HepG2 (cell line): ENCODE measurements at places on chromosomes 7 and 10. TPM values are rescaled to one million over a fixed set of nuclear protein-coding genes. Genes with fewer than 3 reads are reported as not detected.

DNA sequence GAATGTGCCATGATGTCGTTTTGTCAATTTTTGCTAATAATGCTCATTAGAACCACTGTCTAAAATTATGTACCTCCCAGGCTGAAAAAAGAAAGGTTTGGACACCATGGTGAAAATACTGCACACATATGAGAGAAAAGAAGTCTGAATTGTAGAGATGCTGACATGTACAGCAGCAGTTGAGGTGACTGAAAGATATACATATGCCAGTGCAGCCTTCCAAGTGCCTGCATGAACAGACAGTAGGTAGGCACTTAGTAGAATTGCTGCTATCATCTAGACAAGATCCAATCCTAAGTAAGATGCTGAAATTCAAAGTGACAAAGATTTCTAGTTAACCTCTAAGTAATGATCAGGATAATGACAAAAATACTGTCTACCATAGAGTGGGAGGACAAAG is 86.9 kb downstream of the SLC13A1 start:
- DNase-seq: no peak

DNA sequence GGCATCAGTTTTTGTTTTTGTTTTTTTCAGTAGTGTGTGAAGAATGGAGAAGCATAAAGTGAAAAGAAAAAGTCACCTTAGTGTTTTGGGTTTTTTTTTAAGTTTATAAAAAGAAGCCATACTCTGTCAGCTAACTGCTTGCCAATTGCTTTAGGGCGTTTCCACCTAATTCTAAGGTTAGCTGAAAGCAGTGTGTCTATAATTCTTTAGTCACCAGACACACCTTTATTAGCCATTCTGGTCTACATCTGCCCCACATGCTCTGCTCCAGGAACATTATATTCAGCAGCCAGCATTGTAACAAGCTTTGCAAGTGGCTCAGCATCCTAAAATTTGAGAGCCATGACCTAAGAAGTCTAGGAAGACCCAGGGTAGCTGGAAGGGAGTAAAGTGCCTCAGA is 14.1 kb upstream of the SLC16A12 start:
- no peak for DNase-seq

DNA sequence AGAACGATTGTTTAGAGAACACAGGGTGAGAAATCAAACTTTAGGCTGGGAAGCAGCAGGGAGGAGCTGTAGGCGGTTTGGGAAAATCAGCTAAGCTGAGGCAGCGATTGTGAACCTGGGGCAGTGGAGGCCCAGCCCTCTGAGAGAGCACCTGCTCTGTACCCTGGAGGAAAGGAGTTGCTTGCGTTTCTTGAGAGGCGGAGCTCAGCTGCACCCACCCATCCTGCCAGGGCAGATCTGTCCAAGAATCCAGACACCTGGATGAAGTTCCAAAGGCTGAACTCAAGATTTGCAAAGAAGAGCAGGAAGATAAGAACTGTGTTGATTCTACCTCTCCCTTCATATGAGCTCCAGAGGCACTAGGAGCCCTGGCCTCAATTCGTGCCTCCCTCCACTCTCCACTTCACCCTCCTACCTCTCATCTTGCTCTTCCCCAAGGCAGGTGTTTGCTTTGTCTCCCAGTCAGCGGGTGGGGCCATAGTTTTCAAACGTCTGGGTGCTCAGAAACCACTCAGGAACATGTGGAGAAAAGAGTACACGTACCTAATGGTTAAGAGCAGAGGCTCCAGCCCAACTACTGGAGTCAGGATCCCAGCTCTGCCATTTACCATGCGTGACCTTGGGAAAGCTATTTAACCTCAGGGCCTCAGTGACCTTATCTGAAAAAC is 21.5 kb upstream of the TMEM213 start:
- no peak for DNase-seq

DNA sequence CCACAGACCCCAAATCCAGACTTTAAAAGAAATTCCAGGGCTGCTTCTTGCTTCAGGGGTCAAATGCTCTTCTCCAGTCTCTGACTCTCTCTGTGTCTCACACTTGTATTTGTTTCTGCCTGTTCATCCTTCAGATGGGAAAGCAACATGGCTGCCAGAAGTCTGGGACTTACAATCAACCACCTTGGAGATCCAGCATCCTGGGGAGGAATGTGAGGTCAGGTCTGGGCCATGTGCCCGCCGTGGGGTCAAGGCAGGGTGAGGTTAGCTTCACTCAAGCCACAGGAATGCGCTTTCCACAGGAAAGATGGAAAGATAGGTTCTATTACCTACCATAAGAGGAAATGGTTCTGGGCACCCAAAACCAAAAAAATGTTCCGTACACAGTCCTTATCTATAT is 34.3 kb upstream of the NPVF start:
- DNase-seq: no peak

DNA sequence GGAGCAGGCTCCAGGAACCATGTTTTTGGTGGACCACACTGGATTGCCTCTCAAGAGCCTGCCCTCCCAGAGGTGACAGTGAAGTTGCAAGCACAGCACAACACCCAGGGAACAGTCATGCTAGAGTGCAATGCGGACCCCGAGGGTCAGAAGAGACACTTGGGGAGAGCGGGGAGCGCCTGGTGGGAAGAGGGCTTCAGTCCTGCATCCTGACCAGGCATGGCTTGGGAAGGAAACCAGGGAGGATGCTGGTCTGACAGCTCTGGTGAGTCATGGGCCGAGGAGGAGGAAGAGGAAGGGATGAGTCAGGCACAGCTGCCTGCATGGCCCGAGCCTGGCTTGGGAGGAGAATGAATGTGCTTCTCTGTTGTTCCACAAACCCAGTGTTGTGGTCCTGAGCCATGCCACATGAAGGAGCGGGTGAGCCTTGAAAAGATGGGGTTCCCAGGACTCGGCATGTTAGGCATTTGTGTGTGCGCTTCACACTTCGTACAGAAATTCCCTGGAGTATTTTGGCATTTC is 29.5 kb upstream of the ANKRD2 start:
- DNase-seq: peak; percentile 50

- no peak for DNase-seq
Observed at GRCh38 chr10:6005856-6006395, 28.6 kb upstream of the IL15RA start.

- no peak for DNase-seq
Observed at GRCh38 chr10:31660300-31660699, 268.3 kb downstream of the ARHGAP12 start.

DNA sequence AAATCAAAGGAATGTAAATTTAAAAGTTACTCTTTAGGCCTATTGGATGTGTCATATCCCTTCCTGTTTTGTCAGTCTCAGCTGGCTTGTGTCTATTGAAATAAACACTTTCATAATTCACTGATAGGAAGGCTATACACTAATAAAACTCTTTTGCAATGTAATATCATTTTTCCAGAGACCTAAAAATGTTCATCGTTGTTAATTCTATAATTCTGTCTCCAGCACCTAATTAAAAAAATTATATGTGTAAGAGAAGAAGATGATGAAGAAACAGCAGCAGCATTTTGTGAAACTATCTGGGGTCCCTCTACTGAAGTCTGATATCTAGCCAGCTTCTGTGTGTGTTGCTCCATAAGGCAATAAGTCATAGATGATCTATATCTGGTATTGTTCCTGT is 602.7 kb downstream of the ETV1 start:
- no peak for DNase-seq

- no peak for DNase-seq
Observed at GRCh38 chr10:116155191-116155590, 117.8 kb downstream of the GFRA1 start.

DNA sequence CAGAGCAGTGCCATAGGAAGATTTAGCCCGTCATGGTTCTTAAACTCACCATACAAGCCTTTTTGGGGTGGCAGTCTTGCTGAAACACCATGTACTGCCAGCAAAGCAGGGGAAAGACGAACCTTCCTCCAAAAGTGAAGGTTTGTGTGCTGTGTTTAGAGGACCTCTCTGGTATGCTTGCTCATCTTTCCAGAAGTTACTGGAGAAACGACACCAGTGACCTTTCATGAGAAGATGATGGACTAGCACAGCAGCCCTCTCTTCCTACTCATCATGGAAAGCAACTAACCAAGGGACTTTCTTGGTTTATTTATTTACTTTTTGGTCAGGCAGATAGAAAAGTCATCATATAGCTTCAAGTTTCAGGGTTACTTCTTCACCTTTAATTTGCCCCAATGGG is 247.4 kb downstream of the PTEN start:
- no peak for DNase-seq

GRCh38 chr10:47311193-47311931 is 10.9 kb upstream of the GDF2 start:
- DNase-seq: no peak

GRCh38 chr7:99000904-99001465 is 122.7 kb downstream of the TRRAP start:
- DNase-seq: no peak

DNA sequence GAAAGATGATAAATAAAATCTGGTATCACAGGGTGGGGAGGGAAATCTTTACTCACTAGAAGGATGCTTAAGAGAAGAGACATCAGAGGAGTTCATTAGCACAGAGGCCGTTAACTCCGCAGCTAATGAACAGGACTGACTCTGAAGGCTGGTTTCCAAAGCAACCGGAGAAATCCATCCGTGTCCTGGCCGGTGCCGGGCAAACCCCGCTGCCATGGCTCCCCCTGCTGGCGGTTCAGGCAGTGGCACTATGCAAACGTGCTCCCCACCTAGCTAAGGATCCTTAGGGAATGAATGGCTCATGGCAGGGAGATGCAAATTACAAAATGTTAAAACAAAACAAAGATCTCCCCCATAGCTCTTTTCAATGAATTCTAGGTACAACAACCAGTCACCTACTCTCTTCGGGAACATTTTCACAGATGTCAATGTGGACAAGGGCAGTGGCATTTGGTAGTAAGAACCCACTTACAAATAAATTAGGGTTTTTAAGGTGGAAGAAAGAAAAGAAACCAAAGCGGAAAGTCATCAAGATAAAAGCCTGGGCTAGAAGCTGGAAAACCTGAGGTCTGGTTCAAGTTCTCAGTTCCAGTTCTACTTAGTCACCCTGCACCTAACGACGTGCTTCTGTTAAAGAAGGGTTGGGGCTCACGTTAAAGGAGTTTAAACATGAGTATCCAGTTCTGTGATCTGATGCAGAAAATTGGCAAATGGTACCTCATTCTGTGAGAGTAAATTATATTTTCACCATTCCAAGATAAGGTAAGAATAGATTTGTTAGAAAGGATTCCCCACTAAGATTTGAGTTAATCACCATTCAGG is 138.2 kb downstream of the SVIL start:
- DNase-seq: peak; percentile 49

DNA sequence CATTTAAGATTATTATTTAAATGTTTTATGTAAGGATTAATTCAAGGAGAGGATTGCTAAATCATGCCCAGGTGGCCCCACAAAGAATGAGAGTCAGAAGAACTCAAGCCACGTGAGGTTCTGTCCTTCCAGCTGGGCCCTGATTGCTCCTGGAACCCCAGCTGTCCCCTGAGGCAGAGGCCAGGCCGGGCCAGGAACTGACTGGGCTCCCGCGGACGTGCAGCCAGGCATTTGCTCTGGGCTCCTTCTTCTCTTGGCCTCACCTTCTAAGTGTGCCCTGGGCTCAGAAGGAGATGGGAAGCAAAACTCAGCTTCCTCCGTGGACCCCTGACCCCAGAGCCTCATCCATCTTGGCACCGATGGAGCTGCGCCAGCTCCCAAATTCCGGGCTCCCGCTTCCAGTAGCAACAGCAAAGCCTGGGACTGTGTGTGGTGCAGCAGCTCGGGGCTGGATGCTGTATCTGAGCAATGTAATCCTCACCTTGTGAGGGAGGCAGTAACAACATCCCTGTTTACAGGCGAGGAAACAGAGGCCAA is 250.6 kb upstream of the PPP2R2D start:
- no peak for DNase-seq

GRCh38 chr7:101720324-101720723 is 91.2 kb upstream of the MYL10 start:
- DNase-seq: no peak

DNA sequence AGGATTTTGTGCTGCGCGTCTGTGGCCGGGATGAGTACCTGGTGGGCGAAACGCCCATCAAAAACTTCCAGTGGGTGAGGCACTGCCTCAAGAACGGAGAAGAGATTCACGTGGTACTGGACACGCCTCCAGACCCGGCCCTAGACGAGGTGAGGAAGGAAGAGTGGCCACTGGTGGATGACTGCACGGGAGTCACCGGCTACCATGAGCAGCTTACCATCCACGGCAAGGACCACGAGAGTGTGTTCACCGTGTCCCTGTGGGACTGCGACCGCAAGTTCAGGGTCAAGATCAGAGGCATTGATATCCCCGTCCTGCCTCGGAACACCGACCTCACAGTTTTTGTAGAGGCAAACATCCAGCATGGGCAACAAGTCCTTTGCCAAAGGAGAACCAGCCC is 3.3 kb downstream of the PIK3CG start:
- no peak for DNase-seq

DNA sequence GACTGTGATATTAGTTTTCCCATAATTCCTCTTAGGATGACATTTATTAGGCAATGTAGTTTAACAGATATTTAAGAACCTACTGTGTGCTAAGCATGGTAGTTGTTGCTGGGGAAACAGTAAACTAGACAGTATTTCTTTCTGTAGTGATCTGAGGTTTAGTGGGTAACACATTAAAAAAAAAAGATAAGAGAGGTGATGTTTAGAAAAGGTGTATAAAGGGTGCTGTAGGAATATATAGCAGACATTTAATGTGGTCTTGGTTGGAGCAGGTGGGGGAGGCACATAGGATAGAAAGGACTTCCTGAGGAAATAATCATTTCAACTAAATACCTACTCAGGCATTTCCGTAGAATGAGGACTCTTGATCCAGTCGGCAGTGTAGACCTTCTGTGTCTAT is 11.9 kb downstream of the KIF11 start:
- no peak for DNase-seq

- DNase-seq: no peak
Observed at GRCh38 chr7:100430493-100431285, 1.1 kb downstream of the MEPCE start.

DNA sequence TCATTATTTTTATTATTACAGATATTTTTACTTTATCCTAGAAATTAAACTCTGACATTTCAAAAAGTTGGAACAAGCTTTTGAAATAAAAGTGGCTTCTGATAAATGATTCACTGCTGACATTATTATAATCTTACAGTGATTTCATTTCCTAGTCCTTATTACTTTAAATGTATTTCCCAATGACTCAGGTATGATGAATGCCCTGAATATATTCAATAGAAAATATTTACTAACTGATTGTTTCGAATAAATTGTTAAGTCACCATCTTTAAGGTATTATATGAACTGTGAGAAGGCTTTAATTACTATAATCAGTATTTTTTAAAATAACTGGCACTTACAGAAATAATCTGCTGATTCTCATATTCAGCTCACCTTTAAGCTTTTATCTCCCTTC is 21.6 kb downstream of the DKK1 start:
- no peak for DNase-seq

The FLNC gene
- polyA plus RNA-seq: 0.01 TPM in 1 of 2 replicates, not detected in the other

The TRIM24 gene
- 70.3 and 100 TPM in 2 replicates for polyA plus RNA-seq

The CC2D2B gene
- not detected in 2 replicates for polyA plus RNA-seq

The CNNM1 gene
- polyA plus RNA-seq: 4.3 and 4.8 TPM in 2 replicates

The GRID2IP gene
- 0.03 TPM in 1 of 2 replicates, not detected in the other for polyA plus RNA-seq

The CALCR gene
- polyA plus RNA-seq: not detected in 2 replicates

The AKR1C1 gene
- polyA plus RNA-seq: 885 and 948 TPM in 2 replicates

The GDF2 gene
- polyA plus RNA-seq: not detected in 2 replicates

The C10orf53 gene
- polyA plus RNA-seq: not detected in 2 replicates
